ENCODE measurements at places on chromosomes 5 and 9.
A peak's percentile ranks its signal among the peaks of the same experiment; 100 is the strongest.

- no peaks in the 10 kb centered on the region for H3K36me3 ChIP-seq
- no peak overlapping the region for H3K27ac ChIP-seq
- DNase-seq = no peak
- H3K4me3 ChIP-seq = no peak overlapping the region
- no peaks in the 10 kb centered on the region for H3K4me1 ChIP-seq
Observed at GRCh38 chr9:122186777-122187470, 27.2 kb downstream of the MORN5 start.

GRCh38 chr9:18683312-18683711, 209.4 kb downstream of the ADAMTSL1 start:
- no peak for DNase-seq
- no peak overlapping the region for H3K4me3 ChIP-seq
- no peaks in the 10 kb centered on the region for H3K4me1 ChIP-seq
- no peaks in the 10 kb centered on the region for H3K36me3 ChIP-seq

GRCh38 chr5:1445313-1445688, at the start of gene SLC6A3:
TSS of gene SLC6A3 (minus strand) at chr5:1445440. CDS start at chr5:1443197, 2,243 bp downstream.
- H3K4me1 ChIP-seq = peaks cover 8% of the 10 kb centered on the region
- peak; percentile 61 for DNase-seq
- H3K27ac ChIP-seq = no peak within 1 kb of the TSS
- H3K36me3 ChIP-seq = no peaks in the 10 kb centered on the region

DNA sequence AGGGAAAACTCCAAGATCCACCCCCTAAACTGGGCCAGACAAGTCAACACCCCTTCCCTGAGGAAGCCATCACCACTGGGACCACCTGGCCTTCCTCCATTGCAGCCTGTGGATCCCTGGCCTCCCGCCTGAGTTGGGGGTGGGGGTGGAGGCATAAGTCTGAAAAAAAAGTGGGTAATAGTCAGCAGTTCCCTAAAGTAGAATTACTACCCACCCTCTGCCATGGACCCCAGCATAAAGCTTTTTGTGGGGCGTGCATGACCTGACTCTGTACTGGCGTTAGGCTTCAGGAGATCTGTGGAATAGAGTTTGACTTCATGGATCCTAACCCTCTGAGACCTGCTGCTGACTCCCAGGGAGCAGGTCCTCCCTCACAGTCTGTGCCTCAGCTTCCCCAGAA, 2.0 kb upstream of the CXXC5 start:
- peaks cover 8% of the 10 kb centered on the region for H3K27me3 ChIP-seq
- H3K27ac ChIP-seq = no peak overlapping the region
- H3K4me1 ChIP-seq = peaks cover 65% of the 10 kb centered on the region
- H3K36me3 ChIP-seq = no peaks in the 10 kb centered on the region
- no peak for DNase-seq

DNA sequence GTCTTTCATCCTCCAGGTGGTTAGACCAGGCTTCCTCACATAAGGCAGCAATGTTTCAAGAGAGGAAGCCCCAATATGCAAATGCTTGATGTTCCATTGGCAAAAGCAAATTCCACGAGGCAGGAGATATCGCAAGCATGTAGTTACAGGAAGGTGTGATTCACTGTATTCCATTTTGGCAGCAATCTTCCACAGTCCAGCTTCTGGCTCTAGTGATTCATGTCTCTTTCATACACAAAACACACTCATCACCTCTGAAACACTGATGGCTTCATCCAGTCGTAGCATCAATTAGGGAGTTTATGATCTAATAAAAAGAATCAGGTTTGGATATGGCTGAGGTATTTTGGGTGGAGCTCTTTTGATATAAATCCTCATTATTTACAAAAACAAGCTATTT, 552.2 kb upstream of the RIOK2 start:
- no peak overlapping the region for H3K4me3 ChIP-seq
- no peaks in the 10 kb centered on the region for H3K27me3 ChIP-seq
- no peak overlapping the region for H3K27ac ChIP-seq
- H3K4me1 ChIP-seq = no peaks in the 10 kb centered on the region

GRCh38 chr9:72773570-72773969, 179.3 kb downstream of the ALDH1A1 start:
- no peaks in the 10 kb centered on the region for H3K27me3 ChIP-seq
- no peak overlapping the region for H3K27ac ChIP-seq
- no peaks in the 10 kb centered on the region for H3K36me3 ChIP-seq

DNA sequence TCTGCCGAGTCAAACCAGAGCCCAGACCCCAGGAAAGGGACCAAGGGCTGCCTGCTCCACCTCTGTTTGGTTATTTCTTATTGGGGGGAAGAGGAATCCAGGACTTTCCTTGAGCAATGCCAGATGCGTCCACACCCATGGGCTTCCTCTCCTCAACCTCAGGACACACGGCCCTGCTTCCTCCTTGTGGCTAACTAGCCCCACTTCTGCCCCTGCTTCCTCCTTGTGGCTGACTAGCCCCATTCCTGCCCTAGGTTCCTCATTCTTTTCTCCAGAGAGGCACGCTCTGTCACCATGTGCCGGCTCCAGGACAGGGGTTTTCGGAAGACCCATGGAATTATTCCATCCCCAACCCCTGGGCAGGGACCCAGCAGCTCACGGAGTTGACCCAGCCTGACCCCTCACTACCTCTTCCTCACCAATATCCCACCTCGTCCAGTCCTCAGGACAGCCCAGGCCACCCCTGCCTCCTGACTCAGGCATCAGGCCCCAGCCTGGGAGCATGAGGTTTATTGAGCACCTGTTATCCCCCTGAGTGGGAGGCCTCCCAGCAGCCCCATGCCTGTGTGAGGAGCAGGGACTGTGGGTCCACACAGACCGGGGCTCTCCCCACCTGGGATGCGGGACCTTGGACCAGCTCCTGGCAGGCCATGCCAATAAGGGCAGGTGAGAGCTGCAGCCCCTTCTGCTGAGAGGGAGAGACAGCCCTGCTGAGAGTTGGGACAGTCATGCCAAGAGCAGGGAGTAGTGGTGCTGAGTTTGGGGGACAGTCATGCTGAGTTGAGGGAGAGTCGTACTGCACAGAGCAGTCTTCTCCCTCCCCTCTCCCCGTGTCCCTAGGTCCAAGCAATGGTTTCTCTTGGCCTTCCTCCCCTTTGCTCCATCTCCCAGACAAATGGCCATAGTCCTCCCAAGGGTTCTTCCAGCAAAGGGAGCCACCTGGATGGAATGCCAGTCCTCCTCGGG, 11.8 kb upstream of the FCN1 start:
- no peaks in the 10 kb centered on the region for H3K36me3 ChIP-seq
- H3K4me1 ChIP-seq = no peaks in the 10 kb centered on the region

GRCh38 chr5:64971513-64971912, 202.8 kb downstream of the CWC27 start:
- H3K4me1 ChIP-seq = no peaks in the 10 kb centered on the region
- H3K4me3 ChIP-seq = no peak overlapping the region
- peak; percentile 29 for DNase-seq
- no peaks in the 10 kb centered on the region for H3K27me3 ChIP-seq
- H3K27ac ChIP-seq = no peak overlapping the region

- no peak overlapping the region for H3K27ac ChIP-seq
- no peak for DNase-seq
- H3K27me3 ChIP-seq = no peaks in the 10 kb centered on the region
- no peak overlapping the region for H3K4me3 ChIP-seq
- peaks cover 9% of the 10 kb centered on the region for H3K36me3 ChIP-seq
Observed at GRCh38 chr9:111920531-111920930, 23.9 kb downstream of the UGCG start.

DNA sequence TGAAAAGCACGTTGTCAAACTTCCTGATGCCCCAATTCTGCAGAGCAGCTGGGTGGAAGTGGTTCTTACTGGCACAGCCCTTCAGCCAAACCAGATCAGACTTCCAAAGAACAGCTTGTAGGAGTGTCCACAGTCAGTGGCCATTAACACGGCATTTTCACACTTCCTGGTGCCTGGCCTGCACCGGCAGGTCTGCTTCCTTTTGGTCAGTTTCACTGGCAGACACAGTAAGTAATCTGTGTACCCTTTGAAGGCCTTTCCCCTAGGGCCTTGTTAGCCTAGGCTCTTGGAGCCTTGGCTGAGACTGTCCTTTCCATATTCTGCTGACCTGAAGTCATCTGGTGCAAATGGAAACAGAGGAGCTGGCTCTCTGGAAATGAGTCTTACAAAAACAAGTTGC, 297.5 kb upstream of the TNC start:
- H3K36me3 ChIP-seq = no peaks in the 10 kb centered on the region
- no peak for DNase-seq
- no peaks in the 10 kb centered on the region for H3K4me1 ChIP-seq
- H3K27ac ChIP-seq = no peak overlapping the region
- H3K27me3 ChIP-seq = no peaks in the 10 kb centered on the region
- no peak overlapping the region for H3K4me3 ChIP-seq

DNA sequence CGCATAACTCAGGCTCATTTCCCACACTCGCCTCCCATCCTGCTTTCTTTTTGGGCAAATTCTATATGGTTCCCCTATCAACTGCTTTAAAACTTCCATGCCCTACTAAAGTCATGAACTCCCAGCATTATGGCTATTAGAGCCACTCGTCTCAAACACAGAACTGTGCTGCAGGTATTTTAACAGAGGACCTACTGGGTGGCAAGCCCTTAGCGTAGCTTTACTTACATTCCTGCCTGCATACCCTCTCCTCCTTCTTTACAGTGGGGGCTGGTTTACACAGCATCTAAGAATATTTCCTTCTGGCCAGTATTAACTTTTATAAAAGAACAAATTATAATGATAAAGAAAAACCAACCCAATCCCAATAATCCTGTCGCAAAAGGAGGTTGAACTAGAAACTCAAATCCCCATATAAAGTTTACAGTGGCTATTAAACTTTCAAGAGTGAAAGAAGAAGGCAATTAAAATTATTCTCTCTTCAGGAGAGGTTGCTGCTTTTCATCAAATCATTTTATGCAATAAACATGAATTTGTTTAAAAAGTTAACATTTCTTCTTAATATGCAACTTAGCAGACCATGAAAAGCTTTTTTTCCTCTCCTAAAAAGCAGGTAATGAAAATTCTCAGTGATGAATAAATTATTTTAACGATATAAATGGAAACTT, 100.6 kb downstream of the ELAVL2 start:
- H3K4me3 ChIP-seq = no peak overlapping the region
- H3K27ac ChIP-seq = no peak overlapping the region
- H3K36me3 ChIP-seq = no peaks in the 10 kb centered on the region
- no peaks in the 10 kb centered on the region for H3K4me1 ChIP-seq
- H3K27me3 ChIP-seq = no peaks in the 10 kb centered on the region
- DNase-seq = no peak

DNA sequence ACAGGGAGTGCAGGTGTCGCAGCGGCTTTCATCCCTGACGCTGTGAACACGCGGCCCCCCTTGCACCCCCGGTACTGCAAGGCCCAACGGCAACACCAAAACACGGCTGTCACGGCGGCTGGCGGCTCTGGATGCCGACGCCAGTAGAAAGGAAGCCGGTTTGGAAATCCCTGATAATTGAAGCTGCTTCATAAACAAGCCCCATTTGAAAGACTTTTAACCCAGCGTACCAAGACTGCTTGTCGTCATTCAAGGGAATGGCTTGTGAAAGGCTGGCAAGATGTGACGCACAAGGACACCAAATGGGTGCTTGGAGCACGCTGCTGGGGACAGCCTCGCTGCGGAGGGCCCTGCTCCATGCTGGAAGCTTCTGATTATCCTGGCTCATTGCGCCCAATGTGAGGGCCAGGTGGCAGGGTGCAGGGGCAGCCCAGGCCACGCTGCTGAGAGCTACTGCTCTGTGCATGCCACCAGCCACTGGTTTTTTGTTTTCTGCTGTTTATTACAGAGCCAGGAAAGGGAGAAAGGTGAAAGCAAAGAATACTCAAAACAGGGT, 63.1 kb downstream of the GTF3C4 start:
- no peak overlapping the region for H3K4me3 ChIP-seq
- no peak for DNase-seq
- no peaks in the 10 kb centered on the region for H3K27me3 ChIP-seq
- H3K36me3 ChIP-seq = no peaks in the 10 kb centered on the region

GRCh38 chr9:137960496-137960895, 82.9 kb downstream of the CACNA1B start:
- no peaks in the 10 kb centered on the region for H3K27me3 ChIP-seq
- H3K4me1 ChIP-seq = no peaks in the 10 kb centered on the region
- H3K36me3 ChIP-seq = no peaks in the 10 kb centered on the region
- H3K4me3 ChIP-seq = no peak overlapping the region

GRCh38 chr5:94693043-94693822, 74.8 kb downstream of the SLF1 start:
- H3K27me3 ChIP-seq = no peaks in the 10 kb centered on the region
- H3K27ac ChIP-seq = no peak overlapping the region
- H3K36me3 ChIP-seq = peaks cover 2% of the 10 kb centered on the region
- H3K4me1 ChIP-seq = no peaks in the 10 kb centered on the region
- peak; percentile 74 for DNase-seq

- DNase-seq = peak; percentile 16
- H3K4me3 ChIP-seq = no peak overlapping the region
- H3K27ac ChIP-seq = no peak overlapping the region
- no peaks in the 10 kb centered on the region for H3K36me3 ChIP-seq
- H3K4me1 ChIP-seq = no peaks in the 10 kb centered on the region
- no peaks in the 10 kb centered on the region for H3K27me3 ChIP-seq
Observed at GRCh38 chr9:15249981-15250380, 57.0 kb downstream of the TTC39B start.

- H3K27ac ChIP-seq = no peak overlapping the region
- no peaks in the 10 kb centered on the region for H3K27me3 ChIP-seq
Observed at GRCh38 chr9:114856942-114857315, 51.1 kb upstream of the TNFSF15 start.

GRCh38 chr9:124357721-124358361, 57.4 kb downstream of the PSMB7 start:
- H3K27ac ChIP-seq = no peak overlapping the region
- no peak overlapping the region for H3K4me3 ChIP-seq
- peaks cover 54% of the 10 kb centered on the region for H3K36me3 ChIP-seq
- no peak for DNase-seq

DNA sequence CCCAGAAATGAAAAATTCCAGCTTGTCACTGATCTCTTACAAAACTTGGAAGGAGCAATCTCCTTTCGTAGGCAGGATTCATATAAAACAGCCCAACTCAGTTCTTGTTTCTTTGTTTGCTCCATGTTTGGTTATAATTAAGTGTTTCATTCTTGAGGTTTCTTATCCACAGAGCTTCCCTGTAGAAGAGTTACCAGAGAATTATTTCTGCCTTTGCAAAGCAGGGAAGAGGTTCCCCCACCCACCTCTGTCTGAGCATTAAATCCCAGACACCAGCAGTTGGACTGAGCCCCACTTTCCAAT, 34.1 kb upstream of the RAI14 start:
- H3K4me1 ChIP-seq = no peaks in the 10 kb centered on the region
- no peaks in the 10 kb centered on the region for H3K27me3 ChIP-seq
- H3K27ac ChIP-seq = peak overlapping the region; percentile 77
- no peak for DNase-seq
- no peak overlapping the region for H3K4me3 ChIP-seq

GRCh38 chr9:116175614-116176013, 22.0 kb downstream of the PAPPA start:
- H3K27me3 ChIP-seq = no peaks in the 10 kb centered on the region
- H3K4me1 ChIP-seq = no peaks in the 10 kb centered on the region
- no peak overlapping the region for H3K4me3 ChIP-seq
- H3K36me3 ChIP-seq = no peaks in the 10 kb centered on the region
- no peak for DNase-seq

GRCh38 chr5:112738191-112738560, 491 bp downstream of the APC start:
- DNase-seq = no peak
- no peaks in the 10 kb centered on the region for H3K27me3 ChIP-seq
- H3K4me1 ChIP-seq = peaks cover 6% of the 10 kb centered on the region
- H3K36me3 ChIP-seq = no peaks in the 10 kb centered on the region
- peak overlapping the region; percentile 74 for H3K27ac ChIP-seq

GRCh38 chr9:35680331-35681105, 6.8 kb downstream of the CA9 start:
- no peak for DNase-seq
- peaks cover 38% of the 10 kb centered on the region for H3K36me3 ChIP-seq
- H3K27ac ChIP-seq = no peak overlapping the region
- no peaks in the 10 kb centered on the region for H3K27me3 ChIP-seq
- no peak overlapping the region for H3K4me3 ChIP-seq

All from muscle of leg (tissue), 16 donors.